ENCODE measurements at places on chromosomes 1 and 21.
A peak's percentile ranks its signal among the peaks of the same experiment; 100 is the strongest.

DNA sequence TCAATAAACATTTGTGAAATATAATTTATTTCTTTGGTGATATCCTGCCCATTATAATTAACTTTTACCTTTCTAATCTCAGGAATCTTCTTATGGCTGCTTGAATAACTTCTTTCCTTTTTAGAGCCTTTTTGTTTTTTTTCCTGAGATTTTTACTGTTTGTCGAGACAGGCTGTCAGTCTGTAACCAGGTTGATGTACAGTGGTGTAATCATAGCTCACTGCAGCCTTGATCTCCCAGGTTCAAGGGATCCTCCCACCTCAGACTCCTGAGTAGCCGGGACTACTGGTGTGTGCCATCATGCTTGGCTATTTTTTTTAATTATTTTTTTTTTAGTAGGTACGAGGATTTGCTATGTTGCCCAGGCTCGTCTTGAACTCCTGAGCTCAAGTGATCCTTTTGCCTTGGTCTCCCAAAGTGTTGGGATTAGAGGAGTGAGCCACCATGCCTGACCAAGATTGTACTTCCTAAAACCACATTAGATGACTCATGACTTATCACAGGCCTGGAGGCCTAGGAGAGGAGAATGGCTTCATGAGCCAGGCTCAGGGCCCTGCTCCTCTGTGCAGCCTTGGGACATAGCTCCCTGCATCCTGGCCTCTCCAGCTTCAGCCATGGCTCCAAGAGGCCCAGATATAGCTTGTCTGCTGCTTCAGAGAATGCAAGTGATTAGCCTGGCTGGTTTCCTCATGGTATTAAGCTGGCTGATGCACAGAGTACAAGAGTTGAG lies 48.6 kb downstream of the CTH start:
- DNase-seq = no peak

DNA sequence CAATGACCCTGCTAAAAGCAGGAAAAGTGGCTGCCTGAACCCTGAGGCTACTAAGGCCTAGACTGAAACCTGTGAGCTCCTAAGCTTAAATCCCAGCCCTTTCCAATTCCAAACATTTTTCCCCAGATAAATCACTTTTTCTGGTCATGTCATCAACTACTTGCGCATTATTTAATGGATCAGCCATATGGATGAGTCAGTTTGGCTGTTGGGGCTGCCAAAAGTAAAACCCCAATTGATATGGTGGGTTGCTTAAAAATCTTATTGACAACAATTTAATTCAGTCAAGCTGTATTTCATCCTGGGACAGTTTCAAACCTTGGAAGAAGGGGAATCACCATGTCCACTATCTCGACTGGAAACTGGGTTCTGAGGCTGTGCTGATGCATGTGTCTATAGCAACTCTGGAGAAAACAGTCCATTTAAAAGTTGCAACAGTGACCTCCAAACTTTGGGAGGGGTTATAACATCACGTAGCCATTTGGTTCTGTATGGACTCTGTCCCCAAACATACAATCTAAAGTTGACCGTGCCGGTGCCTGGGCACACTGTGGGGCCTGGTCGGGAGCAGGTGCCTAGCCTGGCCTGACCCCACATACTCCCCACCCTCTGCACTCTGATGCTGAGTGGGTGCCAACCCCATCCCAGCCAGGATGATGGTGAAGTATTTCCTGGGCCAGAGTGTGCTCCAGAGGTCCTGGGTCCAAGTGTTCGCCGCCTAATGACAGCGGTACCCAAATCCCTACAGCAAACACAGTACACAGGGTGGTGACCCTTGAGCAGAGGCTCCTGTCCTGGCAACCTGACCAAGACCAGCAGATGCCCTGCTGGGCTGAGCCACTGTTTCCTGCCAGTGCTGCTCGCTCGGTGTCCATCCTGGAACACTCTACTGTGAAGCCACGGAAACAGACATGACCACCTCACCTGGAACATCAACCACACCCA lies 46.5 kb upstream of the LRRC52 start:
- no peak for DNase-seq

GRCh38 chr1:38266197-38266520 lies 219.6 kb upstream of the POU3F1 start:
- DNase-seq = no peak

- no peak for DNase-seq
Measured at GRCh38 chr1:3714284-3714741, 37.9 kb upstream of the CCDC27 start.

GRCh38 chr1:18636596-18637508 lies 6.2 kb downstream of the PAX7 start:
- peak; percentile 26 for DNase-seq

GRCh38 chr1:240070188-240070587 lies 21.5 kb upstream of the FMN2 start:
- no peak for DNase-seq

GRCh38 chr1:15691434-15692032 lies 7.4 kb downstream of the PLEKHM2 start:
- DNase-seq = no peak

DNA sequence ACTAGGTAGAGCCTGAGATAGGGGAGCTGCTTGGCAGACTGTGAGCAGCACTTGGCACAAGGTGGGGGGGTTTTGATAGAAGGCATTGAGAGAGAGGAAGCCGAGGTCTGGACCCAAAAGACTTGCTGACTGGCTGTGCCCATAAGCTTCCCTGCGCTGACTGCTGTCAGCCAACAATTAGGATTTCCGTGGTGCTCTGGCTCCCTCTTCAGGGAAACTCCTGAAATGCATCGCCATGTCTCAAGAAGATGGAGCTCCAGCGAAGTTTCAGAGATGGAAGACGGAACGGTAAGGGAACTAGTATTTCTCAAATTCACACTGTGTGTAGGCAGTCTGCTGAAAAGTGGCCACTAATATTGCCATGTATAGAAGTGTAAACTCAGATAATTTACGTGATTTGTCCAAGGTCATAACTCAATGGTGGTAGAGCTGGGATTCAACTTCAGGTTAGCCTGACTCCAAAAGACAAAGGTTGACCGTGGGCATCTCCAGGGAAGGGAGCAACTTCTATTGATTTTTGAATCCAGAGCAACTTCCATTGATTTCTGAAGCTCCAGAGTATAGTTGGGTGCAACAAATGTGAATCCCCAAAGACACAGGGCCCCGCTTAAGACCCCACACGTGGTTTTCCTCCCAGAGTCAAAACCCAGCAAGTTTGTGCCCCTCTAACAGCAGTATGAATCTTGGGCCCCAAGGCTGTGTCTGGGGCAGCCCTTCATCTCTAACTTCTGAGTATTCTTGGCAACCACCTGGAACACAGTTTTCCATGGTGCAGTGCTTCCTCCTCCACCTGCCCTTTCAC lies 44.5 kb upstream of the CRNN start:
- DNase-seq = peak; percentile 85

DNA sequence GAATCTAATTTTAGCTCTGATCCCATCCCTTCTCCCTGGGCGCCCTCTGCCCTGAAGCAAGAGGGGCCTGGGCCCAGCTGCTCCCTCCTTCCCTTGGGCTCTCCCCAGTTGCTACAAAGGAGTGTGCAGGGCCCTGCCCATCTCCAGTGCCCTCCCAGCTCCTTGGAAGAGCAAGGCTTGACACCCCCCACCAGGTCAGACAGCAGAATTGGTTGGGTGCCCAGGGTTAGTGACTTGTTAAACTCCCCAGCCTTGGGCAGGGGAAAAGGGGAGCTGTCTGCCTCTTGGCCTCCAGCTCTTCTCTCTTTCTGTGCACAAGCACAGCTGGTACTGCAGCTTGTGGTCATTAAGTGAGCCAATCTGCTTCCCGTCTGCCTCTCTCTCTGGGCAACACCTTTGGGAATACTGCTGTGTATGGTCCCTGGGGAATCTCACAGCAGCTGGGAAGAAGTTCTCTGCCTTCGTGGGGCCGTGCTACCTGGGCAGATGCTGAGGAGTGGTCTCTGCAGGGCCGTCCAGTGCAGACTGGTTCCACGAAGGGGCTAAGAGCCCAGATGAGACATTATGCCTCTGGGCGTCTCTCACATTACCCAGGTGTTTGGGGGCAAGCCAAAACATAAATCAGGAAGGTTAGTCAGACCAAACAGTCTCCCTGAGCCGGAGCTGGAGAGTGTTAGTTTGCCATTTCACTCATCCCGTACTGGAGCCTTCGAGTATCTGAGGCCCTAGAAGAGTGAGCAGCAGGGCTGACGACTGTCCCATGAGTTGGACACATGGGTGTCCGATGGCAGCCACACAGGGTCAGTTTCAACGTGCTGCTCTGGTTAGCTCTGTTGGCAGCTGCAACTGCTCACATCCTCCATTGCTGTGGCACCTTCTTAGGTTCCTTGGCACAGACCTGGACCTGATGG lies 37.3 kb downstream of the TMEM53 start:
- DNase-seq = no peak

DNA sequence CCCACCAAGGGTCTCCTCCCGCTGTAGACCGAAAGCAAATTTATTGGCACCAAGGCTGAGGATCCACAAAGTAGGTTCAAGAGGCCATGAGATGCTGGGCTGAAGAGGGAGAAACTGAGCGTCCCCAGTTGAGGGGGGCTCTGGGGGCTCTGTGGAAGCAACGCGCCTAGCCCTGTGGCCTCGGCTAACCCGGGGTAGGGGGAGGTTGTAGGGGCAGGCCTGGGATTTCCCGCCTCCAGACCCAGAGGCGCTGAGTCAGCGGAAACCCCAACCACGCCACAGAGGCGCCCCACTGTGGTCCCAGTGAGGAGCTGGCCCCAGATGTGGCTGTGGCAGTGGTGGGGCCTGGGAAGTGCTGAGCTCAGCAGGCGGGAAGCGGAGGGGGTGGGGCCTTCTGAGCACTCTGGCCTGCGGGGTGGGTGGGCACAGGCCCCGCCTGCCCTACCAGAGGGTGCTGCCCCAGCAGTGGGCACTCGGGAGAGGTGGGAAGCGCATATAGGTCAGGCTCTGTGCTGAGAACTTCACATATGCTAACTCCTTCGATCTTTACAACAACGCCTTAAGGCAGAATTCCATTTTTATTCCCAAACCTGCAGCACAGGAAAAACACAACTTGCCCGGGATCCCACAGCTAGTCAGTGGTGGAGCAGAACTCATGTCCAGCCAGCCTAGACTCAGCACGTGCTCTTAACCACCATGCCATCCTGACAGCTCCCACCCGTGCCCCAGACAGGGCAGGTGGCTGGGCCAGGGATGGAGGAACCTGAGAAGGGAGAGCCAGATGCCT lies 1.5 kb upstream of the COL16A1 start:
- peak; percentile 28 for DNase-seq

- DNase-seq = no peak
Measured at GRCh38 chr1:29896791-29897714, 660.7 kb downstream of the PTPRU start.

DNA sequence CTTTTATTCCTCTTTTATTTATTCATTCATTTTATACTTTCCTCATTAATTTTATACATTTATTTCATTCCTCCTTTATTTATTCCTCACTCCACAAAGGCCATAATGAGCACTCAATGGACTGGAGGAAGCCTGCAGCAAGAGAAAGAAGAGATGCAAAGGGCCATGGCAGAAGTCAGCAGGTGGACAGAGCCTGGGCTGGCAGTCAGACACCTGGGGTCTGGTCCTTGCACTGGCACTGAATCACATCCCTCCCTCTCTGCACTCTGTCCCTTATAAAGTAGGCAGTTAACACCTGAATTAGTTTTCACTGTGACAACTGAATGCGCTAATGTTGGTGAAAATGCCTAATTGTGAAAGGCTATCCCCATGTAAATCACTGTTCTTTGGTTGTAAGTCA lies 38.6 kb downstream of the FAM78B start:
- DNase-seq = no peak

- peak; percentile 73 for DNase-seq
Measured at GRCh38 chr1:183915625-183916510, 110.9 kb downstream of the RGL1 start.

- DNase-seq = no peak
Measured at GRCh38 chr1:41811051-41811795, 107.5 kb downstream of the HIVEP3 start.

DNA sequence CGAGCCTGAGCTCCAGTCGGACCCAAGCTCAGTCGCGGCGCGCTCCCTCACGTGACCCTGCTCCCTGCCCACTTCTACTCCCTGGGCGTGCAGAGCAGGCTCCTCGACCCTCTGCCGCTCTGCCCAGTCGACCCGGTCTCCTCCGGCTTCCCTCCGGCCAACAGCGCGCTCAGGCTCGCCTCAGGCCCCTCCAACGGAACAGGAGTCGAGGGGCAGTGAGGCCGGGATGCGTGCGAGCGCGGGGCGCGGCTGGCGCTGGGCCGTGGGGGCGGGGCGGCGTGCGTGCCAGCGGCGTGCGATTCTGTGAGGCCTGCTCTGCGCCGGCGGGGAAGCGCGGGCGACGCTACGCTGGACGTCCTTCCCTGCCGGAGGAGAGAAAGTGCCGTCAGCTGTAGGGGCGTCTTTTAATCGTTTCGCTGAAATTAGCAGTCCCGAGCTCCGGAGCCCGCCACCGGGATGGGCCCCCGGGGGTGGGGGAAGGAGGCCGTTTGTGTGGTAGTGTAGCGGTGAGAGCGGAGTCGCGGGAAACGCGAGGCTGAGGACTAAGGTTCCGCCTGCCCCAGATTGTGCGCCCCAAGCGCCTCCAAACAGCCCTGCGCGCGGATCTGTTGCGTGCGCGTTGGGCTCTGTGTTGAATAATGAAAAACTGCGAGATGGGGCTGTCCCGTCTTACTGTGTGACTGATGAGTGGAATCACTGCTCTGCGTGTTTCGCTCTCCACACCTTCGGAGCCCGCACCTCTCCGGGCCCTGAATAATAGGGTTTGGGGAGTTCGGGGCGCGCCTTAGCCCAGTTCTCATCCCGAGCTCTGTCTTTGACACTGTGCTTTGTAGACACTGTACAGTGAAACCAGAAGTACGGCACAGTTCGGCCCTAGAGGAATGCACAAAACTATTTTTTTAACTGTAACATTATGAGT lies at the start of gene ACBD6:
Gene ACBD6, minus strand, starts transcription at position 217 of the 919 bp plus-strand sequence. CDS start 311 bp downstream, outside the sequence.
- DNase-seq = peak; percentile 91

DNA sequence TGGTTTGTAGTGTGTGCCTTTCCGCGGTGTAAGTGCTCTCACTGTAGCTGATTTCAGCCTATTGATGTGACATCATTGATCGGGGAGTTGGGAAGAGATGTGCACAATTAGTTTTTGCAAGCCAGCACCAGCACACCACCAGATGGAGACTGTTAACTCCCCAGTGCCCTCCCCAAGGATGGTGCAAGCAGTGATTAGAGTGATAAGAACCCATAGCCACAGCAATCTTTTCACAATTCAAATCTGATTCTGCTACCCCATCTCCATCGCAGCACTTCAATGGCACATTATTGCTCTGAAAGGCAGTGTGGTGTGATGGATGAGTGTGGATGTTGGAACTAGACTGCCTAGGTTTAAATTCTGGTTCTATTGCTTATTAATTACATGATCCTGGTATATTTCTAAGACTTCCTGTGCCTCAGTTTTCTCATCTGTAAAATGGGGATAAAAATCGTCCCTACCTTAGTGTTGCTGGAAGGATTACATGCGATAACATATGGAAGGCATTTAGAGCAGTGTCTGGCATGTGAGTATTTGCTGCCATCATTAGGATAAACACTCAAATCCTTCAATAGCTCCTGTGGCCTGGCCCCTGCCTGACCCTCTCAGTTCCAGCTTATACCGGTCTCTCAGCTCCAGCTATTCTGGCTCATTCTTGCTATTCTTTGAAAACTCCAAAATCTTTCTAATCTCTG lies 6.7 kb downstream of the CSF3R start:
- no peak for DNase-seq

- no peak for DNase-seq
Measured at GRCh38 chr1:222926566-222926965, 111.7 kb downstream of the DISP1 start.
